Mesenteric fat pad (tissue), 1 donor: ENCODE measurements at places on chromosomes 5 and 9. TPM values are rescaled to one million over a fixed set of nuclear protein-coding genes. Genes with fewer than 3 reads are reported as not detected.

GRCh38 chr9:126499005-126499910 is 114.5 kb upstream of the LMX1B start:
- DNase-seq = no peak

GRCh38 chr9:73613092-73613701 is 461.5 kb downstream of the ANXA1 start:
- no peak for DNase-seq

- DNase-seq = no peak
Observed at GRCh38 chr5:61966997-61967396, 339.0 kb upstream of the KIF2A start.

GRCh38 chr9:137392232-137393007 is 30.5 kb downstream of the EXD3 start:
- DNase-seq = no peak

DNA sequence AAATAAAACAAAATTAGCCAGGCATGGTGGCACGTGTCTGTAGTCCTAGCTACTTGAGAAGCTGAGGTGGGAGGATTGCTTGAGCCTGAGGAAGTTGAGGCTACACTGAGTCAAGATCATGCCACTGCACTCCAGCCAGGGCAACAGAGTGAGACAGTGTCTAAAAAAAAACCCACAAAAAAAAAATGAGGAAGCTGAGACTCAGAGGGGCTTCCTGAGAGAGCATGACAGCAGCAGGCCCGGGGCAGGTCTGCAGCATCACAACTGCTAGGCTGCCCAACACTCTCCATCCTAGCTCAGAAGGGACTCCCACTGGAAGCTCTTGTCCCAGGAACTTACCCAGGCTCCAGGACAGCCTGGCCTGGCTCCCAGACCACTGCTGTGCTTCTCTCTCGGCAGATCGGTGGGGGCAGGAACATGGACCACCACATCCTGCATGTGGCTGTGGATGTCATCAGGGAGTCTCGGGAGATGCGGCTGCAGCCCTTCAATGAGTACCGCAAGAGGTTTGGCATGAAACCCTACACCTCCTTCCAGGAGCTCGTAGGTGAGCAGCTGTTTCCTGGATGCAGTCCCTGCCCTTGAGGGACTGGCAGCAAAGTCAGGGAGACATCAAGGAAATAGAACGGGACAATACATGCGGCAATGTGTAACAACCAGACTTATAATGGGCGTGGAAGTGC is 19.1 kb downstream of the PTGS1 start:
- DNase-seq = no peak

- DNase-seq = no peak
Observed at GRCh38 chr9:110278080-110278707, 21.9 kb upstream of the TXN start.

GRCh38 chr5:102762095-102762534 is 7.0 kb downstream of the PAM start:
- DNase-seq = no peak

GRCh38 chr5:139378941-139379361 is 4.1 kb downstream of the SLC23A1 start:
- DNase-seq = peak; percentile 72

DNA sequence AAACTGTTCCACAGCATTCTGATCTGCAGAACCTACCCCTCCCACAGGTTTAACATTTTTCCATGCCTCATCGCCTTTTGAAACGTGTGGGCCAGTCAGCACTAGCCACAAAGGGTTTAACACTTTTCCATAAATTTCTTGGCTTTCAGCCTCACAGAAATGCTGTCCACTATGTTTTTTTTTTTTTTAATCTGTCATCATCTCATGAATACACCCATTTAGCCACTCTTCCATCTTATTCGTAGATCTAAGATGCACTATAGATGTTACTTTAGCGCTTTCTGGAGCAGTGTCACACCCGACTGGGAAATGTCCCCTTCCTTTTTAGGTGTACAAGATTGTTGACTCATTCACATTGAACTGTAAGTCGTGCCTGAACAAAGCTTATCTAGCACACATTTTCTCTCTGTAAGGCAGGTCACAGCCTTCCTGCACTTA is 62.3 kb downstream of the GCNT1 start:
- no peak for DNase-seq

- no peak for DNase-seq
Observed at GRCh38 chr9:93456504-93456903, 3.1 kb upstream of the FAM120AOS start.

DNA sequence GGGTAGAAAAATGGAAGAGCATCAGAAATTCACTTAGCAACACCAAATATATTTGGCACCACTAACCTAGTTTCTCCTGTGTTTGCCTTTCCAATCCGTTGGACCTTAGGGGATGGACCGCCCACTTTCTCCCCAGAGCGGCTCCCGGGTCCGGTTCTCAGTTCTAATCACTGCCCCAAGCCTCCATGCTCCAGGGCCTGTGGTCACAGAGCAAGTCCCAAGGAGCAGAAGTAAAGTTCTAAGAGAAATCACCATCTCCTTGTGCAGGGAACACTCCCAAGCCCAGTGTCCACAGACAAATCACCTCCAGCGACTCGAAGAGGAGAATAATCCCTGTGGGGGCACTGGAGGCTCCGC is 728 bp upstream of the SLC1A1 start:
- no peak for DNase-seq

GRCh38 chr5:74465724-74466123 is 174.8 kb downstream of the ENC1 start:
- no peak for DNase-seq

DNA sequence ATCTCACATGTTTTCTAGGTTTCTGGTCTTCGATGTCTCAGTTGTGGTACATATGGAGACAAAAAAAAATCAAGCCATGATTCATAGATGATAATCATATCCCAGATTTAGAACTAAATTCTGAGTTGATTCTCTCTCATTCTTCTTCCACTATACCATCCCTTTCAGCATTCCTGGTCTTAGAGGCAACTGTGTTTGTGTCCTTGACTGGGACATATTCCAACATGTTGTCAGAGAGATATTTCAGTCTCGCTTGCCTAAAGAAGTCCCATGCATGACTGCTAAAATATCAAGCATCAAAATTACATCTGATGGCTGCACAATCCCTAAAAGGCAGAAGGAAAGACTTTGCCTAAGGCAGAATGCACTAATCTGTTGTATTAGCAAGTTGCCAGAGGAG is 236.6 kb downstream of the PSAT1 start:
- DNase-seq = no peak

- DNase-seq = no peak
Observed at GRCh38 chr5:139711067-139711905, 63.1 kb downstream of the CXXC5 start.

DNA sequence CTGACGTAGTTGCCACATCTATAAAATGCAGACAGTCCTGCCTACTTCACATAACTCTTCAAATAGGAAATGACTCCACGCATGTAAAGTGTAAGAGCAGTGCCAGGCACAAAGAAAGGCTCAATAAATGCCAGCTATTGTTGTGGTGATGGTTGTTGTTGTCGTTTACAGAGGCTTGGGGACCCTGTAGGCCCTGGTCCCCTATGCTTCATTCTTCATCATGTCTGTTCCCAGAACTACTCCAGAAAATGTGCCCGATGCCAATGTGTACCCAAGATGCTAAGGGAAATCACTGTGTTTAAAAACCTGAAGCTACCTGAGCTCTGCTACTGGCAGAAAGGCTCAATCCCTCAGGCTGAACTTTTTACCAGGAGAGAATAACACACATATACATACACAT is 9.1 kb downstream of the SLIT3 start:
- DNase-seq = no peak

- DNase-seq = no peak
Observed at GRCh38 chr5:125129151-125129806, 382.8 kb upstream of the ZNF608 start.

DNA sequence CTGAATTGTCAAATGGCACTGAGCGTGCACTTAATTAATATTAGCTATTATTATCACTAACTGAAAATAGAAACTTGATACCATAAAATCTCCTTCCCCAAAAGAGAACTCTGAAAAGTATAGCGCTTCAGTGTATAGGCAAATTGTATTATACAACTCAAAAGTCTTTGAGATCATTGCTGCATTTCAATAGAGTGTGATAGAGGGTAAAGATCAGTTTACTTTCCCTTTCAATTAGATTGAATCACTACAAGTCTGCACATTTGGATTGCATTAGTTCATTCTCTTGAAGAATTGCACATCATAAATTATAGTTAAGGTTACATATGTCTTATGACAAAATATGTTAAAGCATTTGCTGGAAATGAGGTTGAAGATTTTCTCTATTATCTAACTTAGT is 13.4 kb upstream of the GRIN3A start:
- no peak for DNase-seq

GRCh38 chr9:116303270-116303669 is 149.7 kb downstream of the PAPPA start:
- no peak for DNase-seq

- DNase-seq = no peak
Observed at GRCh38 chr5:149682532-149683075, 47.5 kb upstream of the PPARGC1B start.

DNA sequence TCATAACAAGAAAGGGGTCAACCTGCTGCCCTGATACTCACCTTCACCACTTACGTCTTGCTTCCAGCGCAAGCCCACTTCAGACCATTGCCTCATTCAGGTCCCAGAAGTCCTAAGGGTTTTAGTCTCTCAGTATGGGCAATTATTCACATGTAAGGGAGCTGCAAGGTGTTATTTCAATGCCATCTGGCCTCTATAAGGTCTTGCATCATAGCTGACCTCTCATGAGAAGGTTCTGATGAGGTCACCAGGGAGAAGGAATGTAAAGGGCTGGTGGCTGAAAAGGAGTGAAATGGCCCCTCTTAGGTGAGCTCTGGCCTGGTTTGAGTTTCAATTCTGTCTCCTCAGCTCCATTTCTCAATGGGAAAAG is 1.5 kb upstream of the MARCHF3 start:
- DNase-seq = no peak

DNA sequence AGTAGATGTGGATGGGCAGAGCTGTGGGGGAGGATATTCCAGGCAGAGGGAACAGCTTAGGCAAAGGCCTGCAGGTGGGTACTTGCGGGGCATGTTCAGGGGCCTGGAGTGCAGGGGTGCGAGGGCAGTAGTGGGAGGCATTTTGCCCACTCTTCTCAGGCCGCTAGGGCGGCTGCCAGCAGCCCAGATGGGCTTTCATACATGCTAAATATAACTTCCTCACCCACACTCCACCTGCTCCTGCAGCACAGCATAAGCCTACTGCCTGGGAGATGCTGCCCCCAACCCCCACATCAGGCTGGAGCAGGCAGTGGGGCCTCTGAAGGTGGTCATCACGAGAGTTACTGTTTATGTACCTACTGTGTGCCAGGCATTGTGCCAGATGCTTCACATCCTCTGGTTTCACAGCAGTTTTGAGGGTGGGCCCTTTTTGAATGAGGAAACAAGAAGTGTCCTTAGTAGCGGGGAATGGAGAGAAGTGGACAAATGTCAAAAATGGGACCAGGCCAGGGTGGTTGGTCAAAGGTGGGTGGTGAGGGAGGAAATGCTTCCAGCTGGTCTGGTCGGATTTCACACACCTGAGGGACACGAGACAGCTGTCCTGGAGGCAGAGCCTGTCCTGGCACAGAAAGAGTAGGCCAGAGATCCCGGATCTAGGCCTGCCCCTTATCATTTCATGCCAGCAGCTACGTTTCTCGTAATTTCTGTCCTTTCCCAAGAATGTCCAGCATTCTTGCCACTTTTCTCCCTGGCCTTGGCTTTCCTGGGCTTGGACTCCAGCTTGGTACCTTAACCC is 12.1 kb downstream of the RGS14 start:
- DNase-seq = no peak

DNA sequence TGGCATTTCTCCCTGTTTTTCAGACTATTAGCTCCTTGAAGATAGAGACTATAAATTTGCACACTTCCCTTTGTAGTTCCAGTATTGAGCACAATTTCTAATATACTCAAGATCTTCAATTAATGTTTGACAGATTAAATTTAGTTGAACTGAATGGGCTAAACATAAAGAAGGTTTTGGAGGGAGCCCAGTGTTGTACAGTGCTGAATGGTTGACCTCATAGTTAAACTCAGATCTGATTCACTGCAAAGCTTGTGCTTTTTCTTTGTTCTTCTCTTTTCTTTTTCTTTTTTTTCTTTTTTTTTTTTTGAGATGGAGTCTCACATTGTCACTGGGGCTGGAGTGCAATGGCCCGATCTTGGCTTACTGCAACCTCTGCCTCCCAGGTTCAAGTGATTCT is 411.7 kb upstream of the ZNF462 start:
- no peak for DNase-seq

GRCh38 chr9:34634551-34635248 is 2.9 kb downstream of the SIGMAR1 start:
- no peak for DNase-seq

DNA sequence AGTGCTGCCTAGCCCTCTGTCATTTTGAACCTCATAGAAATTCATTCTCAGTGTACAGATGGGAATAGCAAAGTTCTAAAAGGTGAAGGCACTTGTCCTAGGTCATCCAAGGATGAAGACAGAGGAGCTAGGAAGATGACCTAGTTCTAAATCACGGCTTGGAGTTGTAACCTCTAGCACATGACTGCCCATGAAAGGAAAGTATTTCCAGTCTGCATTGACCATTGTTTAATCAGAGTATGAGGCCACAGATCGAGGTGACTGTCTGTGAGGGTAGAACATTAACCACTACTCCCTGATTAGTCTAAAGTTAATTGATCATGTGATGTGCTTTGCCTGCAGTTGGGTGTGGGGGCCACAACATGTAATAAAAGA is 674 bp upstream of the TNFSF15 start:
- DNase-seq = no peak

GRCh38 chr9:88538311-88539085 is 3.5 kb downstream of the NXNL2 start:
- no peak for DNase-seq

GMCL2 gene
- not detected for total RNA-seq

PCDHGA10 gene
- 4.2 TPM for total RNA-seq

ANKDD1B gene
- total RNA-seq = 0.64 TPM

THBS4 gene
- 61.5 TPM for total RNA-seq

GLT6D1 gene
- total RNA-seq = not detected

STPG3 gene
- not detected for total RNA-seq

RNF130 gene
- total RNA-seq = 135 TPM

PCDHA1 gene
- not detected for total RNA-seq

SOHLH1 gene
- total RNA-seq = not detected

FOXE1 gene
- total RNA-seq = not detected

NAA35 gene
- total RNA-seq = 21.0 TPM

LCN1 gene
- 2.3 TPM for total RNA-seq

OR1J2 gene
- total RNA-seq = not detected

SEMA6A gene
- total RNA-seq = 24.0 TPM

CDH9 gene
- total RNA-seq = not detected

ORM2 gene
- not detected for total RNA-seq

CCDC183 gene
- 0.71 TPM for total RNA-seq

ZDHHC11B gene
- total RNA-seq = 6.9 TPM

MEF2C gene
- 62.2 TPM for total RNA-seq
